ENCODE measurements at places on chromosomes 7 and 10. TPM values are rescaled to one million over a fixed set of nuclear protein-coding genes. Genes with fewer than 3 reads are reported as not detected.

DNA sequence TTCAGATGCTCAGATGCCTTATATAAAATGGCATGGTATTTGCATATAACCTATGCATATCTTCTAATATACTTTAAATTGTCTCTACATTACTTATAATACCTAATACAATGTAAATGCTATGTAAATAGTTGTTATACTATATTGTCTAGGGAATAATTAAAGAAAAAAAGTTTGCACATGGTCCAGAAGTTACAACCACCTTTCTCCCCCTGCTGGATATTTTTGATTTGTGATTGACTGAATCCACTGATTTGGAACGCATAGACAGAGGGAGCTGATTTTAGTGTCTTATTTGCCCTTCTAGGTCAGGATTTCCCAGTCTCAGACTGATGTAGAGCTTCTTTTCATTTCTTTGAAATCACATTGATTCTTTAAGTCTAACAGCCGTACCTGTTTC, 31.8 kb downstream of the MDFIC start:
- no peak for DNase-seq

- DNase-seq = no peak
These were observed 5.8 kb upstream of the PYROXD2 start for GRCh38 chr10:98420786-98421185.

GRCh38 chr10:58350619-58351323, 16.0 kb downstream of the UBE2D1 start:
- no peak for DNase-seq

DNA sequence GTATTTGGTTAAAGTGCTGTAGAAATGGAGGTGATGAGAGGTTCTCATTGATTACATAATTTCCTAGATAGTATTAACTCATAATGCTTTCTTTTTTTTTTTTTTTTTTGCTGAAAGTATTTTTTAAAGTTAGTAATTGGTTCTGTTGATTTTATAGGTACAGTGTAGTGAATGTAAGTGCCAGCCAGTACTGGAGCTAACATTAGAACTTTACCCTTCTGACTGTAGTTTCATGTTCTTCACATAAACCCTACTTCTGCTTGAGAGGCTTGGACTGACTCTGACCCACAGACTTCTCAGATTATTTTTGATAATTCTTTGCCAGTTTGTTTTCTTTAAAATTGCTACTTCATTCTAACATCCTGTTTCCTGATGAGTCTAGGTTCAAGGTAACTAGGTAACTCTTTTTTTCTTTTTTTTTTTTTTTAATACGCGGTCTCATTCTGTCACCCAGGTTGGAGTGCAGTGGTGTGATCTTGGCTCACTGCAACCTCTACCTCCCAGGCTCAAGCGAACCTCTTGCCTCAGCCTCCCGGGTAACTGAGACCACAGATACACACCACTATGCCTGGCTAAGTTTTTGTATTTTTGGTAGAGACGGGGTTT, 92.2 kb upstream of the OIT3 start:
- DNase-seq = no peak

GRCh38 chr10:3858051-3858845, 73.2 kb upstream of the KLF6 start:
- no peak for DNase-seq

DNA sequence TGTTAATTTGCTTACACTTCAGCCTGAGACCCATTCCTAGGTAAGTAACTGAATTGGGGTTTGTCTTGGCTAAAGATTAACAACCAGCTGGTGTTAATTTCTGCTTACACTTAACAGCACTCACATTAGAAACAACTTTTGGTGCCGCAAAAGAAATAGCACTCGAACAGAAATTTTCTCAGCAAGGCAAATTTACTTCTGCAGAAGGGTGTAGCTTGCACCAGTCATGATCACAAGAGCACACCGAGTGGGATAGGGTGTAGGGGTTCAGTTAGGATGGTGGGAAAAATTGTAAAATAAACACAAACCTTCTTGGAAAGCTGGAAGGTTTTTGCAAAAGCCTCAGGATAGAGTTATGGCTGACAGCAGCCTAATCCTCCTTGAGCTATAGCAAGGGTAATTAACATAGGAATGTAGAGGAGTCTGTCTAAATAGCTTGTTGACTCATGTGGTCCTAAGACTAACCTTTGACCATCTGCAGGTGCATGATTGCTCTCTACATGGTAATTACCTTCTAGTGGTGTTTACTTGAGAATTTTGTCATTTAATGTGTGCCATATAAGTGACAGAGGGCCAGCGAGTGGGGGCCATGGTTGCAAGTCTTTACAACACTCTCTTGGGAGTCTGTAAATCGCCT, 67.8 kb upstream of the CDK13 start:
- no peak for DNase-seq

DNA sequence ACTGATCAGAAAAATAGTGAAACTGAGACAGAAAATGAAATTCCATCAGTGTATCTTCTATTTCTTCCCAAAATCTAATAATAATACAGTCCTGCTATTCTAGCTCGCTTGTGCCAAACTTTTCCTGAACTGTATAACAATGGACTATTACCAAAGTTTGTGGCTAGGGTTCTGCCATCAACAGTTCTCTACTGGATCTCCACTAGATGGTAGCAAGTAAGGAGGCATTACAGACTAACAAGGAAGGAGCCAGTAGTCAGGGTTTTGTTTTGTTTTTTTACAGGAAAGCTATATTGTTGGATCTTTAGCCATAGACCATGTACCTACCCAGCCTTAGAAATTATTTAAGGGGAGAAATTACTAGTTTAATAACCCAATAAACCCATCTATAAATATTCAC, 10.8 kb downstream of the MTERF1 start:
- DNase-seq = no peak

The SRRT gene
- 29.2 TPM for total RNA-seq

GRCh38 chr7:148395990-148396716, 194.4 kb upstream of the C7orf33 start:
- no peak for DNase-seq

The R3HCC1L gene
- total RNA-seq = 8.1 TPM

The NKX1-2 gene
- total RNA-seq = not detected

DNA sequence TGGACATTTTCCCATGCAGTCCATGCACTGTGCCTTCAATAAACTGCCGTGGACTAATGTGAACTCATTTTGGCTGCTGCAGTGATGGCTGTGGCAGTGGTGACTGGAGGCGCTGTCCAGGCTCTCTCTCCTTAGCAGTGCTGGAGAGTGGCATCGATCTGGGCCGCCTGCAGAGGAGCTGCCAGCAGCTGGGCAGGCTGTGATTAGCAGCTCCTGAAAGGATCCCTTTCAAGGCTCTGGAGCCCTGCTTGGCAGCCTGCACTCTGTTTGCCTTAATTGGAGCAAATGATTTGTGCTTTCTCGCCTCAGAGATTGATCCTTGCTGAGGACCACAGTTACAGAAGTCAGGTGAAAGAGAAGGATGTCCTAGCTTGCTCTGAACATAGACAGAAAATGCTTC, 130.1 kb upstream of the VWC2 start:
- no peak for DNase-seq

The FBXL13 gene
- 0.39 TPM for total RNA-seq

DNA sequence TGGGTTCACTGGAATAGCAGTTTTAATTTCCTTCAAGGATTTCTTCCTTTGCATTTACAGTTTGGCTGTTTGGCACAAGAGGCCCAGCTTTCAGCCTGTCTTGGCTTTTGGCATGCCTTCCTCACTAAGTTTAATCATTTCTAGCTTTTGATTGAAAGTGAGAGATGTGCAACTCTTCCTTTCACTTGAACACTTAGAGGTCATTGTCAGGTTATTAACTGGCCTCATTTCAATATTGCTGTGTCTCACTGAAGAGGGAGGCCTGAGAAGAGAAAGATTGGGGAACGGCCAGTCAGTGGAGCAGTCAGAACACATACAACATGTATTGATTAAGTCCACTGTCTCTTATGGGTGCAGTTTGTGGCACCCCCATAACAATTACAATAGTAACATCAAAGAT, 33.9 kb downstream of the PTTG1IP2 start:
- no peak for DNase-seq

DNA sequence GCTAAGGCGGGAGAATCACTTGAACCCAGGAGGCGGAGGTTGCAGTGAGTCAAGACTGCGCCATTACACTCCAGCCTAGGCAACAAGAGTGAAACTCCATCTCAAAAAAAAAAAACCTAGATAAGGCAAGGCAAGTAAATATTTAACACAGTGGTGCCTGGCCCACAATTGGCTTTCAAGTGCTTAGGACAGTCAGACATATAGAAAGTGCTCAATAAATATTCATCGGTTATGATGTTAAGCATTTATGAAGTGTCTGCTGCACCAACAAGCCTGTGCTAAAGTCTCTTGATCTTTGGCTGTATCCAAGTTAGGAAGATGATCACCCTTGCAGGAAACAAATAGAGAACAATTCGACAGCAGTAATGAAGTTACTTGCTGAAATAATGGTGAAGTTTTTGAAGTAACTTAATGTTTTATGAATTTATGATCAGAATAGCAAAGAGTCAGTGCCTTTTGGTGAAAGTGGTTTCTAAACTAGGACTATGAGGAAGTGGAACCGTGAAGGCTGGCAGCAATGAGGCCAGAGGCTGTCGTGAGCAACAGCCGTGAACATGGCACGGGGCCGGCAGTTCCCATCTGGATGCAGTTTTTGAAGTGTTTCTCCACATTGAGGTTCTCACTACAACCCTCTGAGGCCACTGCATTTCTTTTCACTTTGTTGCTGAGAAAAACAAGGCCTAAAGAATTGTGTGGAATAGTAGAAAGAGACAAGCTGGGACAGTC, 48.1 kb upstream of the GATA3 start:
- no peak for DNase-seq

DNA sequence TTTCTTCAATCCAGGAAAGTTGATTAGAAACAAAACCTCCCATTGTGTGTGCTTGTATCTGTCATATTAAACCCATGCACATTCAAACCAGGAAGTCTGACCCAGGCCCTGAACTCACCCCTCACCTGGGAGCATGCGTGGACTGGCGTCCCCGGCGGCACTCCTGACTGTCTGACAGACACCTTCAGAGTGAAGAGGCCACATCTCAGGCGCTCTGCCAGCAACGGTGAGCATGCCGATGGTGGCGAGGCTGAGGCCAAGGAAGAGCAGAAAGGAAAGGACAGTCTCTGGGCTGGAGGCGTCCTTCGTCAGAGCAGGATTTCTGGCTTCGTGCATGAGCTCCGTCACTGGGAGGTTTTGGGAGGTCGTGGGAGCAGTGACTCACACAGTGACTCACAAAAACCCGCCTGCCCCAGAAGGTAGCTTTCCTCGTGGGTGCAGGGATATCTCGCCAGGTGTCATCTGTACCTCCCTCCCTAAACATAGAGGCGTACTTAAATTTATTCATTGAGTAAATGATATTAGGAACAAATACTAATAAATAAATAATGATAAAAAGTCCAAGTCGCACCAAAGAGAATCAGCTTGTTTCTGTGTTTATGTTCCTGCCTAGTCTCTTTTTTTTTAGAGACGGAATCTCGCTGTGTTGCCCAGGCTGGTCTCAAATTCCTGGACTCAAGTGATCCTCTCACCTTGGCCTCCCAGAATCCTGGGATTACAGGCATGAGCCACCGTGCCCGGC, 13.5 kb downstream of the IQCE start:
- peak; percentile 49 for DNase-seq

The UBE2D4 gene
- 3.9 TPM for total RNA-seq

GRCh38 chr10:122553341-122553740, 7.2 kb upstream of the DMBT1 start:
- no peak for DNase-seq

GRCh38 chr7:99252166-99252895, 20.3 kb upstream of the MYH16 start:
- DNase-seq = no peak

The ACTA2 gene
- total RNA-seq = 4.1 TPM

DNA sequence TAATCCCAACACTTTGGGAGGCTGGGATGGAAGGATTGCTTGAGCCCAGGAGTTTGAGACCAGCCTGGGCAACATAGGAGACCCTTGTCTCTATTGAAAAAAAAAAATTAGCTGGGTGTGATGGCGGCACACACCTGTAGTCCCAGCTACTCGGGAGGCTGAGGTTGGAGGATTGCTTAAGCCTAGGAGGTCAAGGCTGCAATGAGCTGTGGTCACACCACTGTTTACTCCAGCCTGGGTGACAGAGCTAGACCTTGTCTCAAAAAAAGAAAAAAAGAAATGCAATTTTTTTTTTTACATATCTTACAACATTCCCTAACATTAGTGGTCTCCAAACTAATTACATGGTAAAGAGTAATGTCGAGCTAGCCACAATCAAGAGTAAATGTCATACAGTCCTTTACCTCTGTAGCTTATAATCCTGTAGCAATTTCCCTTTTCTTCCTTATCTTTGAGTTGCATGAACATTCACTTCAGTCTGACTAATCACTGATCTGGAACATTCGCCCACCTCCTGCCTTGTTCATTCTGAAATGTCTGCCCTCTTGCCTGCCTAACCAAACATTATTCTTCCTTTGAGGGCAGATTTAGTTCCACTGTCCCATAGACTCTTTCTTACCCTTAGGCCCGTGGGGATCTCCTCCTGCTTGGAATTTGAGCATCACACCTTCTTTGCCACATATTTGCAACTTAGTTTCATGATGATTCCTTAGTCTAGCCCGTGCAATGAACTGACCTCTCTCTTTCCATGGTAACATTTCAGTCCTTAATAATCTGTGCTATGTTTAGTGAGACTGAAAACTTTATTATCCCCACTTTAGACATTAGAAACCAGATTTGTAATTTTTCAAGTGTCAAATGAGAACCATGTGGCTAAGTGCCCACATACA, 4.8 kb upstream of the VCL start:
- DNase-seq = no peak

DNA sequence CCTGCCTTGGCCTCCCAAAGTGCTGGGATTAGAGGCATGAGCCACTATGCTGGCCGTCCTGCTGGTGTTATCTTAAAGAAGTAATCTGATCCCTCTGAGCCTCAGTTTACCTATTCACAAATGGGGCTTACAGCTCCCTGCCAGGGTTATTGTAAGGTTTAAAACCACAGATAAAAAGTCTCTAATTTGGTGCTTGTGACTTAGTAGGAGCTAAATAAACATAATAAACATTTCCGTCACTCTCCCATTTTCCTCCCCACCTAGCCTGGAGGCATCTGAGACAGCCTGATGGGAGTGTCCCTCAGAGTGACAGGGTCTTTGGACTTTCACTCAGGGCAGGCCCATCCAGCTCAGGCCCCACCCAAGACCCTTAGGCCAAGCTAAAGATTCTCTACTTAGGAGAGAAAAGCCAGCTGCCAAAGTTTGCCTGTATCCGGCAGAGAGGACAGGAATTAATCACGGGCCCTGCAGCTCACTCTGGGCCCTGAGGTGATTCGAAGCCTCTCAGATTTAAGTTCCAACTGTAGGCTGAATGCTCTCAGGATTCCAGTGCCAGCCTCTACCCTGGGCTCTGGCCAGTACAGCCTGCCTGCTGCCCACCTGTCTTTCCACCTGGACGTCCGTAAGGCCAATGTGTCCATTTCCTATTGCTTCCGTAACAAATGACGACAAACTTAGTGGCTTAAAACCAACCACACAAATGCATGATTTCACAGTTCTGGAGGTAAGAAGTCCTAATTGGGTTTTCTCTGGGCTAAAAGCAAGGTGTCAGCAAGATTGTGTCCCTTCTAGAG, 21.8 kb upstream of the DUSP5 start:
- no peak for DNase-seq

The MACROH2A2 gene
- not detected for total RNA-seq
